Stimulated activated CD8-positive, alpha-beta memory T cell treated with anti-CD3 and anti-CD28 coated beads, Interleukin-15, amount 100 ng/mL, for 48 hours (primary cell): ENCODE measurements at places on chromosomes 6 and 20.

DNA sequence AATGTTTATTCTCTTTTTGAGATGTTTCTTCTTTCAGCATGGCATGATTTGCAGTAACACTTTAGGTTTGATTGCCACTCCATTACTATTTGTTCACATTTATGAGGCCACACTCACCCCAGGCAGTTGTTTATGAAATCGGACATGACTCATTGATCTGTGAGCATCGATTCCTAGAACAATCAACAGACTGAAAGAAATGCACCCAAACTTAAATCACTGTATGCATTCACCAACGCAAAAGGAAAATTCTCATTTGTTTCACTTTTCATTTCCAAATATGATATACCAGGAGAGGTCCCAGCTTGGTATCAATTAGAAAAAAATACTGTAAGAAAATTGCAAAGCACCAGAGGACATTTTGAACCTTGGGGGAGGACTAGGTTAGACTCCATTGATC, 5.4 kb upstream of the GJA10 start:
- no peak for DNase-seq

- no peak for DNase-seq
These were observed 42.9 kb downstream of the FAM209B start for GRCh38 chr20:56575961-56576360.

DNA sequence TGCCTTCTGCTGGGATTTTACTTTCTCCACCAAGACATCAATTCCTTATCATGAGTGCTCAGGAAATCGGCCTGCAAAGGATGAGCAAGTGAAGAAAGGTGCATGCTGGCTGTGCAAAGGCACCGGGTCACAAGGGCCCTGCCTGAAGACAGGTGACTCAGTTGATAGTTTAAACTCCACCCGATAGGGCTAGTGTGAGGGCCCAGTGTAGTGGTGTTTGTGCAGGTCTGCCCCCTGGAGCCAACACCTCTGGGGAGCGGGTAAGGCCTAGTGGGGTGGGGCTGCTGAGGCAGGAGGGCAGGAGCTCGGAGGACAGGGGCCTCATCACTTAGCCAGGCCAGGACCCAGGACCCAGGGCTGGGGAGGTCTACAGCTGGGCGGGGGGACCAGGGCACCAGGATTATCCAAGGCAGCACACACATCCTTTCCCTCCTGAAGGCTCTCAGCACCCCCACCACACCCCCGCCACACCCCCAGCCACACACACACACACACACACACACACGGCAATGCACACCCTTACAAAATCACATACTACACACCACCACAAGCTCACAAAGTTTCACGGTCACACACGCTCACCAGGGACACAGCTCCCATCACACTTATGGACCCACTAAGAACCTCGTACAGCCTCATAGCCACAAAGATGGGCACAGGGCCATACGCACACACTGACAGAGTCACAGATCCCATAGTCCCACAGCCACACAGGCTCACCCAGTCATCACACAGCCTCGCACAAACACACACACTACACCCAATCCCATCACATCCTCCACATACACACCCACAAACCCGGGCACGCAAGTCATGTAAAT, 75.4 kb downstream of the GRM4 start:
- DNase-seq, result no peak

DNA sequence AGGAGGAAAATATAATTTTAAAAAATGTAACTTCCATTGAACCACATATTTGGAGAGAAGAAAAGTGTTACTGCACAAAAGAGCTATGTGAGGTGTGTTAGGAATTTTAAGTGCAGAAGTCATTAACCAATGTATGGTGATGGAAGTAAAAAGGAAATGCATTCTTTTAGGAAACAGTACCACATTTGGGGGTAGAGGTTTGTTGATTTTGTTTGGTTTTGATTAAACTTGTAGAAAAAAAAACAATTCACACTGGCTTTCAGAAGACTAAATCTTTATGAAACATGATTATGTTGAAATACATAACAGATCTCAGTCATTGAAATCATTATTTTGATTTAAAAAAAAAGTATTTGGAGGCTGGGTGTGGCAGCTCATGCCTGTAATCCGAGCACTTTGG, 1287.0 kb upstream of the GJE1 start:
- no peak for DNase-seq

DNA sequence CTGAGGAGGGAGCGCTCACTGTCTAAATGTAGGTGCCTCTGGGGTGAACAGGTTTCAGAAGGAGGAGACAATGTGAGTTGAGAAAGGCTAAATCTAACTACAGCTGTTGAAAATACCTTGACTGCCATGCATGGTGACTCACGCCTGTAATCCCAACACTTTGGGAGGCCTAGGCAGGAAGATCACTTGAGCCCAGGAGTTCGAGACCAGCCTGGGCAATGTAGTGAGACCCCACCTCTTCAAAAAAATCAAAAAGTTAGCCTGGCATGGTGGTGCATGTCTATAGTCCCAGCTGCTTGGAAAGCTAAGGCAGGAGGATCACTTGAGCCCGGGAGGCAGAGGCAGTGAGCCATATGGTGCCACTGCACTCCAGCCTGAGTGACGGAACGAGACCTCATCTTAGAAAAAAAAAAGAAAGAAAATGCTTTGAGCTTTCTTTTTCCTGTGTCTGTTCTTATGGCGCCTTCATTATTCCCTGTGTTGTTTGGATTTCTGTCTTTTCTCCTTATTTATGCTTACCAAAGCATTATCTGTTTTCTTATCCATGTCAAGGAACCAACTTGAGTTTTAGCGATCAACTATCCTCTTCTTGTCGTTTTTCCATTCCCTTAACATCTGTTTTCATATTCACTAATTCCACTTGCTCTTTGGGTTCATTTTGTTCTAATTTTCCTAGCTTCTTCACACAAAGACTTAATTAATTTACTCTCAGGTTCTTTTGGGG, 8.5 kb downstream of the SLC2A10 start:
- no peak for DNase-seq
